ENCODE measurements at places on chromosomes 13 and 19.

DNA sequence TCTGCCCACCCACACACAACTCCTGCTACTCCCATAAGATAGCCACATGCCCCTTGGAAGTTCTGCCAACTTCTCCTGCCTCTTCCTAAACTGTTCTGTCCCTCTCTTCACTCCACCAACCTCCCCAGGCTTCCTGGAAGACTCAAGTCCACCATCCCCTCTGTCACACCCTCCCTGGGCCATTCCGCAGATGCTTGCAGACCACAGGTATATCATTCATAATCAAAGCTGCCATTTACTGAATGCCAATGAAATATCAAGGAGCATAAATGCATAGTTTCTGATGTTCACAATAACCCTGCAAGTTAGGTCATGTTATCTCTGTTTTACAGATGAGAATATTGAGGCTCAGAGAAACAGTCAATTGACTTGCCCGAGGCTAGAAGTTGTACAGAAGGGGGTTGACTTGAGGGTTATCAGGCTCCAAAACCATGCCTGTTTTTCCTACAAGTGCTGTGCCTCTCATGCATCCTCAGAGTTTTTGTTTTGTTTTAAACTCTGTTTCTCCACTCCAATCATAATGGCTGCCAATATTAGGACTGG, 135.6 kb downstream of the SLC7A1 start:
- no peak for DNase-seq

- DNase-seq, result no peak
Measured at GRCh38 chr19:6459262-6460098, at the start of gene SLC25A23. Gene SLC25A23, minus strand, starts transcription at chr19:6459792. Its CDS starts 164 bp downstream, at chr19:6459628.

DNA sequence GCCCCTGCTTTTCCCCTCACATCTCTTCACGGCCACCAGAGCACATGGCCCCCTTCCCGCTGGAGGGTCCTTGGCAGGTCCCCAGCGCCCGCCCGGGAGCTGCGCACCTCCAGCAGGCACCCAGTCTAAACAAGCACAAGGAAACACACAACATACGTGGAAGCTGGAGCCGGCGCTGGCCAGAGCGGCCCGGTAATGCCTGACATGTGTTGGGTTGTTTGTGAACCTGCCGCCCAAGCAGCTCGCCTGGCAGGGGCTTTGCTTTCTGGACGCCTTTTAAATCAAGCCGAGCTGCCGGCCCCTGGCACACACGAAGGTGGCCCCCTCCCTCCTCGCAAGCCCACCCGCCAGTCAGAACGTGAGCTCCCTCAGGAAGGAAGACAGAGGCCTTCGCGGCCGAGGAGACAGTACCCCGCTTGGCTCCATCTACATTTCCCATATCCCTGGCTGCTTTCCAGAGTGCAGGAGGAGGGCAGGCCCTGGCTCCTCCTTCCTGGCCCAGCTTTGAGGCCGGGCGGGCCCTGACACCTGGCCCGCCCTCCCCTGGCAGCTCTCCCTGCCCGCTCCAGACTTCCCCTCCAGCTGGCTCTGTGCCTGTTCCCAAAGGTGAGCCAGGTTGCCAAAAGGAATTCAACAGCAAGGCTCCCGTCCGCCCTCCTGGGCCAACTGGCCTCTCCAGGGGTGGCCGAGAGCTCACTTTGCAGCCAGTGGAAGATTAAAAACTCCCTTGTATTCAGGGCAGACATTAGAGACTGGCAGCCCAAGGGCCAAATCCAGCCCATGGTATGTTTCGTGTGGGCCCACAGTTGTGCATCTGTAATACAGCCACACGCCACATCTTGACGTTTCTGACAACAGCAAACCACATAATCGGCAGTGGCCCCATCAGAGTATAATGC, 28.7 kb downstream of the COMP start:
- no peak for DNase-seq

GRCh38 chr13:108433976-108434755, 164.6 kb downstream of the TNFSF13B start:
- DNase-seq, result no peak

GRCh38 chr13:46797501-46798237, 708 bp upstream of the ESD start:
- DNase-seq, result no peak

DNA sequence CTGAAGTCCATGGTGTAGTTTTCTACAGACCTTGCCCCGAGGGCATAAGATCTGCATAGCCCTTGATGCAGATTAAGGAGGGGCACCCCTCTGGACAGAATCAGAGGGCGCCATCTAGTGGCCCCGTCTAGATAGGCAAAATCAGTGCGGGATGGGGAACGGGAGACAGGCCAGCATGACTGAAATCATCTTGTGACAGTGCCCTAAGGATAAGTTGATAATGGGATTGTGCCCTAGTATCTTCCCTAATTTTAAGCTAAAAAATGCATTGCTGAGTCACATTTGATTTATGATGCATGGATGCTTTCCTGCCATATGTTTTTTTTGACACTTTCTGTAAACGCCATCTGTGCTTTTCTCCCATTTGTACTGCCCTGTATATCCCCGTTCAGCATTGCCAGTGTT, 19.0 kb upstream of the GPI start:
- peak; percentile 61 for DNase-seq

DNA sequence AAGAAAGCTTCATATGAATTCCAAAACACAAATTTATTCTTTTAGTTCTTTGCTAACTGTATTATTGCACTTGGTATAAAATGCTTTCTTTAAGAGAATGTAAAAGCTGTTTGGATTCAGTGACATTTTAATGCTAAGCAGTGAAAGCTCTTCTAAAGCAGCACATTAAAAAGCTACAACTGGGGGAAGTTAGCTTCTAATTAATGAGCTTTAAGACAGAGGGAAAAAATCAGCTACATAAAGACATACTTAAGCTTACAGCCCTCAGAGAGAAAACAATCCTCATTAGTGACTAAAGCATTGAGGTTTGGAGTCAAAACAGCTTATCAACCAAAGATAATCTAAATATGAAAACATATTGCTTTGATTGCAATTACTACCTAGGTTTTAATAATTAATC, 1222.2 kb upstream of the SPRY2 start:
- DNase-seq, result no peak

- DNase-seq, result no peak
Measured at GRCh38 chr19:4559569-4559968, at the start of gene SEMA6B. Gene SEMA6B, minus strand, starts transcription at chr19:4559684. Its CDS starts 1,227 bp downstream, at chr19:4558457.

All from activated naive CD4-positive, alpha-beta T cell (primary cell).